Fibroblast of skin of left biceps (primary cell): ENCODE measurements at places on chromosomes 2 and 18.

DNA sequence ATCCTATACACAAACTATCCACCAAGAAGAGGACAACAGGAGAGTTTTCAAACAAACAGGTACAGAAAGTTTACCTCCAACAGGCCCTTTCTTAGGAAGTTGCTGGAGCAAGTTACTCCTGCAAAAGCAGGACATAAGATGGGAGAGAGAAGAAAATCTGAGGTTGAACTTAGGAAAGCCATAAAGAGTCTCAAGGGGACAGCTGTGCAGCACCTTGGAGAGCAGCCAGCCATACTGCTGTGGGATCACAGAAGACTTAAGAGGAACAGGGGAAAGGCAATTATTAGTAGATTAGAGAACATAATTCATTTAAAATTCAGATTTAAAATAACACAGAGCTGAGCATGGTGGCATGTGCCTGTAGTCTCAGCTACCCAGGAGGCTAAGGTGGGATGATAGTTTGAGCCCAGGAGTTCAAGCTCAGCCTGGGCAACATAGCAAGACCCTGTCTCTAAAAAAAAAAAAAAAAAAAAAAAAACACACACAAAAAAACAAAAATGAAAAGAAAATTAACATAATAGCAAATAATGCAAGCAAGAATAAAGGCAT, 148.1 kb upstream of the SIX3 start:
- DNase-seq = no peak

- DNase-seq = no peak
These were observed 183.5 kb downstream of the HNMT start for GRCh38 chr2:138147796-138148195.

GRCh38 chr2:136162438-136162837, 44.5 kb upstream of the CXCR4 start:
- DNase-seq = no peak

- no peak for DNase-seq
These were observed 14.8 kb downstream of the CAD start for GRCh38 chr2:27231921-27232320.

- DNase-seq = no peak
These were observed 99.3 kb downstream of the COPS8 start for GRCh38 chr2:237184919-237185552.

DNA sequence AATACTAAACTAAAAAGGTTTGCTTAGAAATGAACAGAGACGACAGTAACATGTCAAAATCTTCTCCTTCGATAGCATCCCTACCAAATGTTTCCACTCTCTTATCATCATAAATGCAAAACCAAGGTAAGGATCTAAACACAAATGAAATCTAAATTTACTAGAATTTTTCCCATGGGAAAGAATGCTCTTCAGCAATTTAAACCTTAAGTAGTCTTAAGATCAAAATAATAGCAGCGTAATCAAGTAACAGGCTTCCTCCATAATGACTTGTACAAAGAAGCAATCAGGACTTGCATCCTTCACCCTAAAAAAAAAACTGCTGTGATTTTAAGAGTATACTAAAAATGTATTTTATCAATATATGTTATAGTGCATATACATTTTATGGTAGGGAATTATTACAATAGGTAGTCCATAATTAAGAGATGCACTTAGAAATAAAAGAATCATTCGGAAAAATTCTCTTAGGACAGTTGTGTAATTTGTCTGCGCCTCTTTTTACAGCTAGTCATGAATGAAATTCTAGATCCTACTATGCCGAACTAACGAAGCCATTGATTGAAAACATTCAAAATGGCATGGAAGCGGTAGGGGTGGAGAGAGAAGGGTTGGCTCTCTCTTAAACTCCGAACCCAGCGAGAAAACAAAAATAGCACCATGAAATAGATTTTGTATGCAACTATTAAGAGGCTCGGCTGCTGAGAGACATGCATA, 1.3 kb downstream of the PGAP1 start:
- no peak for DNase-seq

- no peak for DNase-seq
These were observed 69.9 kb downstream of the RTTN start for GRCh38 chr18:70135604-70136003.

DNA sequence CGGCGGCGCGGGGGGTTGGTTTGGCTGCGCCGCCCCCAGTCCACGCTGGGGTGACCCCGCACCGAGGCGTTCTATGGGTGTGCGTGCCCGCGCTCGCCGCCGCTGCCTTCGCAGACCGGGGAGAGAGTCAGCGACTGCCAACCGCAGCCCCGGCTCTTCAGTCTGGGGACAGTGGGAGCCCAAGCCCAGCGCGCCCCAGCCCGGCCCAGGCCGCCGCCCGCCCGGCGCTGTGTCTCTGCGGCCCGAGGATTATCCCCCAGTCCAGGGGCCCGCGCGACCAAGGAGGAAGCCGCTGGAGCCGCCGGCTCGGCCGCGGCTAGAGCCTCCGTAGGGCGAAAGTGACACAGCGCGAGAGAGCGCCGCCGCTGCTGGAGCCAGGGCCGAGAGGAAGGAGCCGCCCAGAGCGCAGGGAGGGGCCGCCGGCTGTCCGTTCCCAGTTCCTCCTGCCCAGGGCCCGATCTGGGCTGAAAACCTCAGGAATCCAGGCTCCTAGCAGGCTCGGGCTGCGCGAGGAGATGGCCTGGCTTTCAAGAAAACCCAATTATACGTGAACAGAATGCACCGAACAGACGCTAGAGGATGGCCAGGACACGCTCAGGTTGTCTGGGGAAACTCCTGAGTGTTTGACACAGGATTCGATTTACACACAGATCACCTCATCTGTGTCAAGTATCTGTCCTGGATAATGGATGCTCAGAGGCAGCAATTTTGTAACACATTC, 2.4 kb downstream of the CTIF start:
- no peak for DNase-seq
